ENCODE measurements at places on chromosomes 16 and 17. TPM values are rescaled to one million over a fixed set of nuclear protein-coding genes. Genes with fewer than 3 reads are reported as not detected.

DNA sequence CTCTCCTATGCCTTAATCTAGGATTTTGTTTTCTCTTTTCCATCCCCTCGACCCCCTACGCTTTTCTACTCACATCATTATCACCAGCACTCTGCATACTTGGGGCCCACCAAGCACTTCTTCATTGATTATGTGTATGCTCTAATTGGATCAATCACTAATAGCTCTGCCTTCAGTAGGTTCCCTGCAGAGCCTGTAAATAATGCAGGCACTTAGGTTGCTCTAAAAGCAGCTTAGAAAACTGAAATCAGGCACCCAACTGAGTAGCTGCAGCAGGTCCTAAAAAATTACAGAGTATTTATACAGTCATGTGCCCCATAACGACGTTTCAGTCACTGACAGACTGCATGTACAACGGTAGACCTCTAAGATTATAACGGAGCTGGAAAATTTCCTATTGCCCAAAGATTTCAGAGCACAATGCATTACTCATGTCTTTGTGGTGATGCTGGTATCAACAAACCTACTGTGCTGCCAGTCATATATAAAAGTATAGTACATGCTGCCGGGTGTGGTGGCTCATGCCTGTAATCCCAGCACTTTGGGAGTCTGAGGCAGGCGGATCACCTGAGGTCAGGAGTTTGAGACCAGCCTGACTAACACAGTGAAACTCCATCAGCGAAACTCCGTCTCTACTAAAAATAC is 280.4 kb downstream of the HS3ST3B1 start:
- DNase-seq = no peak

GRCh38 chr17:28261219-28261618 is 57.8 kb upstream of the TMEM97 start:
- DNase-seq = no peak

GRCh38 chr16:63447121-63447520 is 1410.9 kb upstream of the CDH8 start:
- no peak for DNase-seq

- no peak for DNase-seq
Observed at GRCh38 chr17:41490000-41490990, 585 bp upstream of the KRT36 start.

DNA sequence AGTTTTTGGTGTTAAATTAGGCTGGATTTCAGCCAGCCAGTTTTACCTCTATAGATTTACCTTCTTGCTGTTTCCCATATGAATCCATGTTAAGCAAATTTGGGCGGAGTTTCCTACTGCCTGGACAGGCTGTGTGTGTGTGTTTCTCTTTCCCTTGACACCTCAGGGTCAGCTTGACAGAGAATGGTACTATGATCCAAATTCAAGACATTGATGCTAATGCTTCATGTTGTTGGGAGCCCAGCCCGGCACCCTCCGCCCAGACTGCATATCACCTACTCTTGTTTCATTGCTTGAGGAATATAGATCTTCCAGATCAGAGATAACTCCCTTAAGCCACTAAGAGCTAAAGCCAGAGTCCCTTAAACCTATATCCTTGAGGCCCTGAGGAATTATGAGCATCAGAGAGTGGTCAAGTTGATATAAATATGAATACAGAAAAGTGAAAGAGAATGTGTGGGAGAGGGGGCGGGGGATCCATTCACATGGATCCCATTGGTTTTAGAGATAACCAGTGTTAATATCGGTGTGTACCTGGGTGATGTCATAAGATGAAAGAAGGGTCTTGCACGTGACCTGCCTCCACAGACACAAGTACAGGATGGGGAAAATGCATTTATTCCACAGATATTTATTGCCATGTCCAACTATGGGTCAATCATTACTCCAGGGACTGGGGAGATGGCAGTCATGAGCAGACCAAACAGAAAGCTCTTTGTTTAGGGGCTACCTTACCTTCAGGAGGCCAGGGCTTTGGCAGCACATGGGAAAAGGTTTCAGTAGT is 69.7 kb downstream of the WIPI1 start:
- no peak for DNase-seq

DNA sequence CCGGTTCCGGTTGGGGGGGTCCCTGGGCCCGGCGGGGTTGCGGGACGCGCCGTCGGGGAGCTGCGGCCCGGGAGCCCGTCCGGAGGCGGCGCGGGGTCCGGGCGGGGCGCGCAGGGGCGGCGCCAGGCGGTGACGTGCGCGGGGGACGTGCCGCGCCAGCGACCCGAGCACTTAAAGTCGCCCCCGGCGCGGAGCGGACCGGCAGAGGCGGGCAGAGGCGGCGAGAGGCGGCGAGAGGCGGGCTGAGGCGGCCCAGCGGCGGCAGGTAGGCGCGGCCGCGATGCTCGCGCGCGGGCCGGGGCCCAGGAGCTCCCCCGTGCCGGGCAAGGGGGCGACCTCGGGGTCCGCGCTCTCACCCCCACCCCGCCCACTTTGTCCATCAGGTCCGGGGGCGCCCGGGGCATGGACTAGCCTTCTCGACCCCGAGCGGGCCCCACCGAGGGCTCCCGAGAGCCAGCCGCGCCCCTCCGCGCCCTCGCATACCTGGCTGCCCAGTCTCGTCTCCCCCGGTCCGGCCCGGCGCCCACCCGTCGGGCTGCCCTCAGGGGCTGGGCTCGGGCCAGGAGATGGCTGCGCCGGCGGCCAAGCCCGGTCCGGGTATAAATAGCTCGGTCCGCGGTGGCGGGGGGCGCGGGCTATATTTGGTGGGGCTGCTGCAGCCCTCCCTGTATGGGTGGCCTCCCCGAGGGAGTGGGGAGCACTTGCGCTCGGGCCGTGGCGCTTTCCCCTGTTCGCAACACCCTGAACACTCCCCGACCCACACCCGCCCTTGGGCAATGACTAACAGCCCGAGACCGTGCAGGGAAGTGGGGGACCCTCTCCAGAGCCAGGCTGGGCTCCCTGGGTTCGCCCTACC is at the start of gene SLC16A3:
Gene SLC16A3 (plus strand): TSS at position 201 of the 856 bp plus-strand sequence. CDS start 6,967 bp downstream, outside the sequence.
- DNase-seq = no peak

DNA sequence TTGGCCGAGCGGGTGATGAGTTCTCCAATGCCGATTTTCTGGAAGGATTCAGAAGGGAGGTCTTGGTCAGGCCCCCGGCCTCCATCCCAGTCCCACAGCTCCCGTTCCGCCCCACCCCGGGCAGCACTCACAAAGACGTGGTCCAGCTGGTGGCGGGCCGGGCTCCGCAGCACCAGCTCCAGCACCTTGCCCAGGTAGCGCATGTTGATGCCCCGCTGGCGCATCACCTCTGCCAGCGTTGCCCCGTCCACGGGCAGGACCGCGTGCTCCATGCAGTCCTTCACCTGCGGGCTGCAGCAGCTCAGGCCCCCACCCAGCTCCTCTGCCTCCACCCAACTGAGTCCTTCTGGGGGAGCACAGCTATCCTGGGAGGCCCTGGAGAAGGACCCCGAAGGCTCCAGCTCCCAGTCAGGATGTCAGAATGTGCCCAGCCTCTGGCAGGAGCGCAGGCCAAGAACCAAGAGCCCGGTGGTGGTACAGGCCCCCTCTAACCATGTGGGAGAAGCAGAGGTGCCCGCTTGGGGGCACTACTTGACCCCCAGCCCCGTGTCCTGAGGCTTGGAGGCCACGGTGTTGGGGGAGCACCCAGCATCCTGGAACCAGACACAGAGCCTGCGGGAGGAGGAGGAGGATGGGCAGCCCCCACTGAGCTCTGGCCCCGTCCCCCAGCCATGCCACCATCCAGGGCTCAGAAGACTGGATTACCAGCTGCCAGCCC is 16.2 kb downstream of the CLUH start:
- no peak for DNase-seq

GRCh38 chr16:55571191-55571897 is 4.9 kb downstream of the CAPNS2 start:
- no peak for DNase-seq

Gene DPEP2
- total RNA-seq = not detected

Gene MT1M
- 2.8 TPM for total RNA-seq

Gene SMIM36
- not detected for total RNA-seq

Gene REXO5
- total RNA-seq = 3.8 TPM

Measured in renal cortical epithelial cell (primary cell).